ENCODE measurements at places on chromosomes 4 and X. TPM values are rescaled to one million over a fixed set of nuclear protein-coding genes. Genes with fewer than 3 reads are reported as not detected.

HTR2C gene
- 0.01 TPM for polyA plus RNA-seq

SLC9B1 gene
- polyA plus RNA-seq = 0.61 TPM

- DNase-seq = no peak
Measured at GRCh38 chr4:189414021-189414420, 526.7 kb upstream of the FRG1 start.

CT47B1 gene
- polyA plus RNA-seq = not detected

DRP2 gene
- polyA plus RNA-seq = 0.75 TPM

SH2D1A gene
- polyA plus RNA-seq = 0.35 TPM

DNA sequence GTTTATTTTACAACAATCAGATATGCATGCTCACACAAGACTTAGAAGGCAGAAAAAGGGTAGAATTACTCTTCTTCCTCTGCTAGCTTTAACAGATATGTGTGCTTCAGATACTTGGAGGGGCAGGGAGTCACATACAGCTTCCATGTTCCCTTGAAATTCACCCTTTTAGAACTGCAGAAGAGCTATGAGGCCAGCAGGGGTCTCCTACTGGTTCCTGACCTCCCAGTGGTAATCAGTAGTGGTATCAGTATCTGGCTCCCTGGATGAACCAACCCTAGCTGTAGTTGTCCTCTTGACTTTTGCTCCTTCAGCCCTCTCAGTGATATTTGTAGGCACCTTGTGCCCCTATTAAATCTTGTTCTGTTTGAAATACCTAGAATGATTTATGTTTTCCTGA is 81.5 kb downstream of the RCHY1 start:
- no peak for DNase-seq

GRCh38 chrX:94178145-94178788 is 504.3 kb downstream of the FAM133A start:
- DNase-seq = no peak

GRCh38 chr4:41655177-41655576 is 93.3 kb downstream of the PHOX2B start:
- no peak for DNase-seq

DNA sequence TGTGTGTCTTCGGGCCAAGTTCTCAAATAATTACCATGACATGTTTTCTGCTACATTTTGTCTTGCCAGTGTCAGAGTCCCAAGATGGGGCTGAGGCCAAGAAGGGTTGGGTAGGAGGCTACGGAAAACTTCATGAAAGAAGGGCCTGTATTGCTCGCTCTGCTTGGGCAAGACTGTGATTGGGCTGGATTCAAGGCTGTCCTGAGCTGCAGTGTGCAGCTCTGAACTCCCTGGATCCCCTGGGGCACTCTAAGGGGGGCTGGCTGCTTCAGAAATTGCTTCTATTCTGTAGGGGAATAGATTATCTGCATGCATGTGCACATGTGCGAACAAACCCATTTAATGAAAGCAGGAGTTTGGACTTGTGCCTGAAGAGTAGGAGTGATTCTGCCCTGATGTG is 13.6 kb downstream of the TSPAN6 start:
- DNase-seq = no peak

FAM53A gene
- polyA plus RNA-seq = 2.9 TPM

NEUROG2 gene
- polyA plus RNA-seq = not detected

DNA sequence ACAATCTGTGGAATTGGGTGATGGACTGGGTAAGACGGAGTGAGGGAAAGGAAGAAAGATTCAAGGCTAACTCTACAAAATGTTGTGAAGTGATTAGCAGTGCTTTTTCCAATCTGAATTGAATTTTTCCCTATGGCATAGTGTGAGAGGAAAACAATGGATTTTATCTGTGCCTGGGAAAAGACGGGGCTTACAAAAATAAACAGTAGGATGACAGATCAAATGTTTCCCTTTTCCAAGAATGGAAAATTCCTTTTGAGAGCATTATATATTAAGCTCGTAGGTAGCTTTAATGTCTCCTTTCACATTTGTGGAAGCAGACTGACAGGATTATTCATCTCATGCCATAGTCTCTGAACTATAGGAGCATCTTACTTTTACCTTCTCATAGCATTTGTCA is 27.8 kb downstream of the ATP11C start:
- DNase-seq = no peak

- no peak for DNase-seq
Measured at GRCh38 chr4:20652226-20652885, 47.9 kb upstream of the PACRGL start.

GRCh38 chr4:12446256-12446655 is 1017.6 kb upstream of the HS3ST1 start:
- DNase-seq = no peak

- DNase-seq = no peak
Measured at GRCh38 chrX:22134681-22135080, 102.6 kb downstream of the PHEX start.

GRCh38 chr4:68655764-68656444 is 14.5 kb downstream of the UGT2B15 start:
- DNase-seq = no peak

TMEM47 gene
- 47.7 TPM for polyA plus RNA-seq

DNA sequence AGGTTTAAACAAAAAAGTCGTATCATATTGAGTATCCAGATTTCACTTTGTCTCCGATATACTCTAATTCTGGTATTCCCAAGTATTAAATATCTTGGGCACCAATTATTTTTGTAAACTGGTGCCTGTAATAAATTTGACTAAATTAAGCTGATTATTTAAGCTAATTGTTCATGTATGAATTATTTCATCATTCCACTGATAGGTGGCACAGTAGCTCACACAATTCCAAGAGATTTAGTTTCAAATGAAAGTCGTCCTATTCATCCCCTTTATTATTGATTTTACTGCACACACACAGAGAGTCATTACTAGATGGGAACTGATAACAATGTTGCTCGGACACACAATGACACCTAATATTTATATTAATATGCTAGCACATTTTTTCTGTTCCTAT is 432.4 kb downstream of the DMD start:
- DNase-seq = no peak

DNA sequence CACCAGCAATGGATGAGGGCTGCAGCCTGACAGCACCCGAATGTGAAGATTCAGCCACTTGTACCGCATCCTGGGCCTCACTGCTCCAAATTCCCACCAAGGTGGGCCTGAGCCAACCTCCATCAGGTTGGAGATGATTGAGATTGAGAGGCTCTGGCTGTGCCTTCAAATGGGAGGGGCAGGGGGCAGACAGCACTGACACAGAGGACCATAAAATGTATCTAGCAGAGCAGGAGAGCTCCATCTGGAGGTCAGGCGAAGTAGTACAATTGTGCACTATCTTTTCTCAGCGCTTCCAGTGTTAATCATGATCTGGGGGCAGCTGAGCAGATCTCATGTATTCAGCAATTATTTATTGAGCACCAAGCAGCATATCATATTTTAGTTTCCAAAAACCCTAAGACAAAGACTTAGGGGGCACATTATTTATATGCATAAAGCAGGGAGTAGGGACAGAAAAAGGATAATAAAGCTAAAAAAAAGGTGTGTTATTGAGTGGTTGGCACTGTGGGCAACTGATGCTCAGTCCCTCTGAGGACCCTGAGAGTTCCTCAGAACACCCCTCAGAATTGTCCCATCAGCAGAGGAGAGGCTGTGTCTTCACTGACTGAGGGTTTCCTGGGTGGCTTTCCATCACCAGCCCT is 31.6 kb upstream of the C1QTNF7 start:
- DNase-seq = no peak

DNA sequence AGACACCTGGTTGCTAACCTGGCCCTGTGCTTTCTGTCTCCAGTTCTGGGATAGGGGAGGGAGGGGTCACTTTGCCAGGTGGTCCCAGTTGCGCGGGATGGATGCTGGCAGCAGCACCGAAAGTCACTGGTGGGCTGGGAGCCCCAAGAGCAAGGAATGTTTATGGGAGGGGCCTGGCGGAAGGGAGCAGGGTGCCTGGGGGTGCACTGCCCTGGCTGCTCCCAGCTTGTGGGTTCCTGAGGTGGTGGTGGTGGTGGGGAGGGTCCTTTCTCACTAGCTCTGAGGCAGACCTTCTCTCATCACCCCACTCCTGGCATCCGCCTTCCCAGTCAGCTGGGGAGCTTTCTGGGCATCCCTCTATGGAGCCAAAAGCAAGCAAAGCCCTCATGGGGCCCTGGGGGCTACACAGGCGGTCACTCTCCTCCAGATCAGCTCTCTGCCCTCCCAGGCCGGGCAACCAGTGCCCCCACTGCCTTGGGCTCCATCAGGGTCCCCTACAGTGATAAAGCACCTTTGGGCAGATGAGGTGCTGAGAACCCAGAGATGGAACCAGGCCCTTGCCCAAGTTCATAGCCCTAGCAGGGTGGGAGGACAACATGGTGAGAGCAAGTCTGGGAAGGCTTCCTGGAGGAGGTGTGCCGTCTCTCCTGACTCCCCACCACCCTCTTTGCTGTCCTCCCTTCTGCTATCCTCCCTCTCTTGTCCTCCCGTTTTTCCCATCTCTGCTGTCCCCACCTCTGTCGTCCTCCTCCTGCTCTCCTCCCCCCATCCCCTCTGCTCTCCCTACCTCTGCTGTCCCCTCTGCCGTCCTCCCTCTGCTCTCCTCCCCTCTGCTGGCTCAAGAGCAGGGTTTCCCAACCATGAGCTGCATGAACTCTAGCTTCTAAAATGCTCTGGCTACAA is 16.0 kb downstream of the FGFR3 start:
- no peak for DNase-seq

CDK16 gene
- polyA plus RNA-seq = 56.8 TPM

ESX1 gene
- not detected for polyA plus RNA-seq

FRG1 gene
- polyA plus RNA-seq = 44.2 TPM

- no peak for DNase-seq
Measured at GRCh38 chrX:83501003-83501402, 7.1 kb upstream of the POU3F4 start.

GPR143 gene
- 0.94 TPM for polyA plus RNA-seq

GRCh38 chr4:8290701-8290970 is 21.1 kb downstream of the HTRA3 start:
- DNase-seq = no peak

DNA sequence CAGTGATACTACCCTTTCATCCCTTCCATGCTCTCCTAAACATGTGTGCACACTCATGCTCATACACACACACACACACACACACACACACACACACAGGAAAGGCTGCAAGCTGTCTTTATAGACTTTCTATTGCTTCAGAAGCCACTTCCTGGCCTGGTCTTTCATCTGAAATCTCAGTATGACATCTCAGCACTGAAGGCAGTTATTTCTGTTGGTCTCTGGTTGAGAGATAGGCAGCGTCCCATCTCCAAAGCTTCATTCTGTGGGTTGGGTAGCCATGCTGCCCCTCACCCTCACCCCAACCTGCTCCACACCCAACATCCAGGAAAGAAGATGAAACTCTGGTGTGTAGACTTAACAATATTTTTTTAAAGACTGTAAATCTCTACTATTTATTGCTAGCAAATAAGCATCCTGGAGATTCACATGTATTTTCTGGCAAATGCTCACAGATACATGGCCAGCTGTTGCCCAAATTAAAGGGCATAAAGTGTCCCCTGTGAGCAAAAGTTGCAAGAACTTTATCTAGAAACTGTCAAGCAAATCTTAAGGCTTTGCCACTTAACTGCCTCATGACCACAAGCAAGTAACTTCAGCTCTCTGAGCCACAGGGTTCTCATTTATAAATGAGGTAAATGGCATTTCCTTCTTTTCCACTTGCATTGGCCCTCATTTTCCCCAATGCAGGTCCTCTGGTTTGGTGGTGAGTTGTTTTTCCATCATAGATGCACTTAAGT is 189.8 kb upstream of the AFF2 start:
- no peak for DNase-seq

DNA sequence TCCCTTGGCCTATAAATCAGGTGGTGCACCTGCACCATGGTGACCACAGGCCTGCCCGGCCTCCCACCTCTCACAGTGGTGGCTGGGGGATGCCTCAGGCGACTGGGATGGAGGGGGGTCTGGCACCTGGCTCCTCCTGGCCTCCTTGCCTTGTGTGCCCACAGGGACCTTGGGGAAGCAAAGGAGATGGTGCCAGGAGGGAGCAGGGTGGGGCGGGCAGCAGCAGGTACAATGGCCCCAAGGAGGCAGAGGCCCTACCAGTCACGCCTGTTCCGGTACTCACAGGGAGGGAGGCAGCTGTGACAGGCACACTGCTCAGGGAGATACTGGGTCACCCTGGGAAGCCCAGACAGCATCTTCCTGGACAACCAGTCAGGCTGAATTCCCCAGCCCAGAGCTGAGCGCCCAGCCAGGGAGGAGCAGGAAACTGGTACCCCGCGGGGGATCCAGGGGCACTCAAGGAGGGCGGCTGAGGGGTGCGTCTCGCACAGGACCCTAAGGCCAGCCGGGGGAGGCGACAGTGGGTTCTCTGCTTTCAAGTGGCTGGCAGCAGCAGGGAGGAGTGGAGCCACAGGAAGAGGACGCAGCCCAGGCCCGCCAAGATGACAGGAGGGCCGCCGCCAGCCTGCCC is 1.2 kb upstream of the TREX2 start:
- no peak for DNase-seq

SERTM2 gene
- 0.16 TPM for polyA plus RNA-seq

- no peak for DNase-seq
Measured at GRCh38 chr4:183177001-183177400, 77.9 kb downstream of the WWC2 start.

DNA sequence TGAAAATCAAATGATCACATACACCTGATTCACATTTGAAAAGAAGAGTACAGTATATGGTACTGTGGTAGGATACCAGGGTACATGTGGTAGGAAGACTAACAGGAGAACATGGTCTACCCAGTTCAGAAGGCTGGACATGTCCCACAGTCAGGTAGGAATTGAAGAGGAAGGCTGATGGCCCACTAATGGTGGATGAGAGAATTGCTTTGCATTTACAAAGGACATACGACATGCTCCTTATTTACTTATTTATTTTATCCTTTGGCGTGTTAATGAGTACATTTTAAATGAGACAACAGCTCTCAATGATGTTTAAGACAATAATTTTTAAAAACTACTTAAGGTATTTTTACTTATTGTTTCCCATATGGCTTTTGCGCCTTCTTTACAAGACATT is 106.7 kb upstream of the BMP2K start:
- no peak for DNase-seq

GRCh38 chrX:110346681-110347080 is 12.0 kb upstream of the RTL9 start:
- DNase-seq = no peak

DNA sequence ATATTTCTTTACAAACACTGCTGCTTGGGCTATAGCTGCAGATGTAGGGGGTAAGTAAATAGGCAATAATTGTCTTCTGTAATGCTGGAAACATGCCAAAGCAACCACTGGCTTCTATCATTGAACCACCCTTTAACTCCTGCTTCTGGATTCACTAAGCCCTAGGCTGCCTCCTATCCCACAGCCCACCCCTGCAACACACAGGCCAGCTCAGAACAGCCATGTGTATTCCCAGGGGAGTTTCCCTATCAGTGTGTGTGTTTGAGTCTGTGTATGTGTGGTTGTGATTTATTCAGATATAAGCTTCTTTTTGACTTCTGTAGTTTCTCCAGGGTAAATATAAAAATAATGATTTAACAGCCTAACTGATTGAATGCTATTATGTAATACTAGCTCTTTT is 291.3 kb downstream of the PCDH10 start:
- no peak for DNase-seq

DNA sequence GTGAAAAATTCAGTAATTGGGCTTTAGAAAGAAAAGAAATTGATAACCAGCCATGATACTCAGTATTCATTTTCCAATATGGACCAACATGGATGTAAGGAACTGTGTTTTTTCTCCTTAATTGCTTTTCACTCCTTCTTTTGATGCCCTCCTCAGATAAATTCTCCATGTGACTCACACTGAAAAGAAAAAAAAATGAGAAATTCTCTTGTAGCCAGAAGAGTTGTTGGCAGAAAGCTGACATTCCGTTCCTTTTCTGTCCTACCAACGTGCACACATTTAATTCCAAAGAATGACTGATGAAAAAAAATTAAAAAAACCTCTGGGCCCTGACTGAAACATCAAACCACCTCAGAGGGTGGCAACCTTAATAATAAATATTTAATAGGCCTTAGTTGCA is 153.1 kb downstream of the AMELX start:
- no peak for DNase-seq
